H9 (cell line): ENCODE measurements at places on chromosomes 3 and 15.
A peak's percentile ranks its signal among the peaks of the same experiment; 100 is the strongest.

- no peak for DNase-seq
These were observed 214.2 kb downstream of the IL20RB start for GRCh38 chr3:137171834-137172603.

- no peak for DNase-seq
These were observed 150.5 kb downstream of the NTRK3 start for GRCh38 chr15:88106074-88106473.

- no peak for DNase-seq
These were observed 20.0 kb downstream of the MRPL46 start for GRCh38 chr15:88447206-88447605.

DNA sequence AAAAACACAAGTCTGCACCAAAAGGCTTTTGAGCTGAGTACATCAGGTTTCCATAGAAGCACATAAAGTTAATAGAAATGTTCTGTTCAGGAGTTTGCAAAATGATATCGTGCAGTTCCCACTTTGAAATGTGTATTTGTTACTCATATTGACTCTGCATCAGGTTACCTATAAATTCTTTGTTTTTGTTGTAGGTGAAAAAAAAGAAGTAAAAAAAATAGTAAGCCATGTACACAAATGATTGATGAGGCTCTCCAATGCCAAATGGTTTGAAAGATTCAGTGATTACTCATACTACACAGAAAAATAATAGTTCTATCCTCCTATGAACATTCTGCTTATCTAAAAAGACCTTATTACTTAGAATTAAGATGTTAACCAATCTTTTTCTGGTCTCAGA is 287.3 kb upstream of the MME start:
- DNase-seq: no peak

GRCh38 chr3:24513463-24513862 is 18.8 kb upstream of the THRB start:
- no peak for DNase-seq

DNA sequence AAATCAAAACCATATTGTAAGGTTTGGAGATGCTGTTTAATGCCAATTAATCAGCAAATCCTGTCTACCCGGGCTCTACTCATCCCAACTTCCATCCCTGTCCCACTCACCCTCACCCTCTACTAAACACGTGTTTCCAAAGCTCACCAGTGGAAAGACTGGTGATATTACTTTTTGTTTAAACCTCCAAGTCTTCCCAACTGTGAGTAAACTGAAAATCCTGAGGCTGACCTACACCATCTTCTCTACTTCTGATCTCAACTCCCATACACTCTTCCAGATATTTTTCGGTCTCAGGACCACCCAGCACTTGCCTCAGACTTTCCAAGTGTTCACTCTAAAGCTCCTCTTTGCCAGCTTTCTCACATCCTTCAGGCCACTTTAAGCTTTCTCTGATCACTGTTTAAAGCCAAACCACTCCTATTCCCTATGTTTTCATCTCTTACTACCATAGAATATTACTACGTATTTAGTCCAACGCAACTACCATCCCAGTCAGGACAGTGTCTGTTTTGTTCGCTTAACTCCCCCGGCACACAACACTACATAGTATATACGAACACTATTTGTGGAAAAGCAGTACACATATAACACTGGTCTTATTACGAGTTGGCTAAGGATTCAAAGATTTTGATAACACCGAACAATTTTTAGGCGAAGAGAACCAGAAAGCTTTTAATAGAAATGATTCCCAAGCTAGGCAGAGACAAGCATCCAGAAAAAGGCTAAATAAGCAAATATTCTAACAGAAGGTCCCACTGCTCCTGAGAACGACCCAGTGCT is 684 bp downstream of the RPL4 start:
- no peak for DNase-seq

DNA sequence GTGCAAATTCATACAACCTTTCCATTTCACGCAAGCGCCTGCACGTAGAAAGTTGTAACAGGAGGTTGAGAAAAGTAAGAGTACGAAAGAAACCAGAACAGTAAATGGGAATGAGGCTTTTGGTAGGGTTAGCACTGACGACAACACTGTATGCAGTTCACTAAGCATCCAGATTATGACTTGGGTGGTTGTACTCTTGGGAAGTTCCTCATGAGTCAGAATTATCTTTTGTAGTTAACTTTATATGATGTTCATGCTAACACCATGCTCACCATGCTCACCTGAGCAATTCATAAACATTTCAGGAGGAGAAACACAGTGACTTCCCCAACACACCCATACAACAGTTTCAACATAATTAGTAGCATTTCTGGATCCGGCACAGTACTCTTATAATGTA is 3.0 kb upstream of the LPP start:
- DNase-seq: no peak

DNA sequence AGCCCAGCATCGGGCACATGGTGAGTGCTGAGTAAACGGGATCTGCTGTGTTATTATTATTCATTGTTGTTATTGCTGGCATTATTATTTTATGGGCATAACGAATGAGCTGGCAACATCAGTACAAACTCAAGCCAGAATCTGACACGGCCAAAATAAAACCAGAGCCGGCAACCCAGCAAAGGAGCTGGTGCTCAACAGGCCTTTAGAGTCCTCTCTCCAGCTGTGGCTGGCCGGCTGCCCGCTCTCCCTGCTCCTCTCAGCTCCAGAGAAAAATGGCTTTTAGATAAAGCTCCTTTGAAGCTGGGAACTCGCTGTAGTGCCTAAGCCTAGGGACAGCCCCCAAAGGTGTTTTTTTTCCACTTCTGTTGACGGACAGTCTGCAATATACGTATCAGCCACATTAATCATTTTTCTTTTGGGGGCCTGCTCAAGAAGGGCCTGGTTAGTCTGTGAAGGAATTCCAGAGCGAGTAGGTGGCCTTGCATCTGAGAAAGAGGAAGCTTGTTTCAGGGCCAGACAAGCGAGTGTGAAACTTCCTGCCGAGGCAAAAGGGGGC is 193.9 kb upstream of the UBE2E1 start:
- no peak for DNase-seq

DNA sequence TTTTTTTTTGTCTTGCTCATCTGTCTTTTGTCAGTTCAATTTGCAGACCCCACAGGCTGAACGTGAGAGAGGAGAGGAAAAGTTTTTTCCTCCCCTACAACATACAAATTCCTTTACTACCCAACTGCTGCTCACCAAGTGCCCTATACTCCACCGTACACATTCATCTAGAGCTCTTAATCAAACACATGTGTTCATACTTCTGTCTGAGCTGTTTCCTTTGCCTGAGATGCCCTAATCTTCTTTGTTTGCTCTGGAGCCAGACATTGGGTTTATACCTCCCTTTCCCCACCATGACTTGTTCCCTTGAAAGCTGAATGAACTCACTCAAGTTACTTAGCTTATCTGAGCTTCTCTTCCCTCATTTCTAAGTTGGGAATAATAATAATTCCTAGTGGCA is 122.7 kb upstream of the RASGRP1 start:
- no peak for DNase-seq

DNA sequence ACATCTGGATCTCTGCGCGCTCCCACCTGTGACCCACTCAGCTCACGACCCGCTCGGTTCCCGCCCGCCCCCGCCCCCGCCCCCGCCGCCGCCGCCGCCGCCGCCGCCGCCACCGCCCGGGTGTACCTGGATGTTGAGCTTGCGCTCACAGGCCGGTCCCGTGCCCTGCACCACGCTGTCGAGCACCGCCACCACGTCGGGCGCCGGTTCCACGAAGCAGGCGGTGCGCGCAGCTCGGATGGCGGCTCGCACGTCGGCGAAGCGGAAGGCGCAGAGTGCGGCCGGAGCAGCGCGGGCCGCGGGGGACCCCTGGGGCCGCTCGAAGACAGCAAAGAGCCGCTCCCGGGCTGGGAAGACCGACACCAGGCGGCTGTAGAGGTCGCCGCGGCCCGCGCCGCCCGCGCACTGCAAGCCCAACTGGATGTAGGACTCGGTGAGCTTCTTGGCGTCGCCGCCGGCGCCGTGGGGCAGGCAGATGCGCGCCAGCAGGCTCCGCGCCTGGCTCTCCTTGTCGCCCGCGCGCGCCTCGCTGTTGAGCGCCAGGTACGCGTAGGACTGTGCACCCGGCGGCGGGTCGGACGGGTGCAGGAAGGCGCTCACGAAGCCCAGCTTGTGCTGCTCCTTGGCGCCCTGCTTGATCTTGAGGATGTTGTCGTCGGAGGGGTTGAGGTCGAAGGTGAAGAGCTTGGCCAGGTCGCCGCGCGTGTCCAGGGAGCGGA is 1.1 kb downstream of the PLXND1 start:
- peak; percentile 58 for DNase-seq

GRCh38 chr15:94411285-94411684 is 179.9 kb downstream of the MCTP2 start:
- DNase-seq: no peak

DNA sequence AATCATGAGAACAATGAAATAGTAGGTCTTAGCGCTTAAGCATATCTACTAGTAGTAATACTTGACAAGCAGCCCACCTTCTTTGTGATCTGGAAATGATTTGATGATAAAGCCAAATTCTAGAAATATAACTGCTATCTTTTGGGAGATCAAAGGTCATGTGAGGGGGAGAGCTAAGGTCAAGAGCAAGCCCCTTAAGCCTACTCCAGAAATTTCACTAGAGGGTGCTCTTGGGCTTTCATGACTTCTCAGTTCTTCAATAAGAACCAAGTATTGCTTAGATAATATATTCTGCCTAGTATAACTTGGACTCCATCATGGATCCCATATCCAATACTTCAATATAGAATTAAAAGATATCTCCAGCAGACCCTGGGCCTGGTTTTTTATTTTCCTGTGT is 319.6 kb downstream of the ZBTB20 start:
- DNase-seq: no peak

GRCh38 chr3:40780291-40780924 is 255.6 kb downstream of the ZNF621 start:
- DNase-seq: peak; percentile 42

DNA sequence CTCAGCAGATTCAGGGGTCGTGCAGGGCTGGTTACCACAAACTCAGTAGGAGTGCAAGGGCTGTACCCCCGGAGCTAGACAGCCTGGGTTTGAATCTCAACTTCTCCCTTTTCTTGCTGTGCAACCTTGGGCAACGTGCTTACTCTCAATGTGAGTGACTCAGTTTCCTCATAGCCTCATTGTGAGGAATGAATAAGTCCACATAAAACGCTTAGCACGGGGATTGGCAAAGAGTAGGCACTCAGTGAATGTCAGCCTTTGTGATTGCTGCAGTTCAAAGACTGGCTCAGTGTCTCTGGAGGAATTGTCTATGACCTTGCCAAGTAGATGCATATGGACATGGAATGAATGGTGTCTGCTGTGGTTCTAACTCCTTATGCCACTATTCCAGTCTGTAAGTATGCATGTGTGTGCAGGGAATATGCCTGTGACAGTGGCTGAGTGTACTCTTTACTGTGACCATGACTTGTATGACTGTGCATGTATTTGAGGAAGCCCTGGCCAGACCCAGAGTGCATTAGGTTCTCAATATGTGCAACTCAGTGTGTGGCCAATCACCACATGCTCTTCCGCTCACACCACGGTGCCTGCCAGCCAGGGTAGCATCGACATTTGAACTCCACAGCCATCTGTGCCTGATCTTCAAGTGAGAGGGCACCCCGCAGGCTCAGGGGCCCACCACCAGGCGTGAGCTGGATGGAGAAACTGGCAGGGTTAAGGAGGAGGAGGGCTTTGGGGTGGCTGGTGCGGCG is 900 bp upstream of the HYAL3 start:
- no peak for DNase-seq

DNA sequence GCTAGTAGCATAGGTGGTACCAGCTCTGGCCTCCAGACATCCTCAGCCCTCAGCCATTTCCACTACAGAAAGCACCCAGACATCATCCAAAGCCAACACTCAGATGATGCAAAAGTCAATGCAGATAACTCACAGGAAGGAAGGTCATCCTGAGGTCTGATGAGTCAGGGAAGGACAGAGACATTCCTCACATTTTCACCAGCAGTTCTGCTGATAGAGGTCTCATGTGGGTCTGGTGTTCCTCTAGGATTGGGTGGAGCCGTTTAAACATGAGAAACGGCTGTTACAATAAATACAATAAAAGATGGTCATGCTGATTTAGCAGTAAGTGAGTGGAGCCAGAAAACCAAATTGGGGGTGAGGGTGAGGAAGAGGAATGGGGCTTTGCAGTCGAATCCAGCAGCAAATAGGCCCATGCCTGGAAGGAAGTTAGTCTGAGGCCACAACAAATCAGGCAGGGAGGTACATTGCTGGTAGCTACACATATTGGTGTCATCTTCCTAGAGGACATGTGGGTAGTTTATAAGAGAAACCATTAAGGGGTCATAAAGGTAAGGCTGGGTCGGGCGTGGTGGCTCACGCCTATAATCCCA is 33.3 kb upstream of the FLNB start:
- no peak for DNase-seq

GRCh38 chr3:184050217-184050847 is 2.5 kb upstream of the HTR3C start:
- no peak for DNase-seq

GRCh38 chr3:99332718-99333117 is 305.7 kb upstream of the COL8A1 start:
- no peak for DNase-seq

- no peak for DNase-seq
These were observed 575 bp downstream of the LEO1 start for GRCh38 chr15:51971032-51971374.

DNA sequence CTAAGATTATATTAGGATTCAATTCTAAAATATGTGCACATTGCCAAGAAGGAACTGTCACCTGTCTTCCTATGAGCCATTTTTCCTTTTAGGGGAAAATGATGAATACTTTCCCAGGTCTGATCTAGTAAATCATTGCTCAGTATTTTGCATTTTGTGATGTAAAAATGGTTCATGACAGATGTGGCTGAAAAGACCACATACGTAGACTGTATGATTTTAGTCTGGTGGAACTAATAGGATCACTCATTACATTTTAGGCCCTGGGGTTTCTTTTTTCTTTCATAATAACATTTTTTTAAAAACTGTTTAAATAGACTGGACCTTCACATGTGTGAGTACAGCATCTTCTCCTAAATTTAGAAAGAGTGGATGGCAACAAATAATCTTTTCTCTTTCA is 201.7 kb upstream of the MLF1 start:
- DNase-seq: no peak

DNA sequence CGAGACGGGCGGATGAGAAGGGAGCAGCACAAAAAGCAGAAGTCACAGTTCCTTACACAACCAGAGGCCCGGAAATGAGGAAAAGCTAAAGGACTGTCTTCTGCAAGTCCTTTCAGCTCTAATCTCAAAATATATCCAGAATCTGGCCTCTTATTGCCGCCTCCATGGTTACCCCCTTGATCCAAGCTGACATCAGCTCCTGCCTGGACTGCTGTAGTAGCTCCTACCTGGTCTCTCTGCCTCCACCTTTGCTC is 324.0 kb upstream of the ROPN1 start:
- DNase-seq: no peak

DNA sequence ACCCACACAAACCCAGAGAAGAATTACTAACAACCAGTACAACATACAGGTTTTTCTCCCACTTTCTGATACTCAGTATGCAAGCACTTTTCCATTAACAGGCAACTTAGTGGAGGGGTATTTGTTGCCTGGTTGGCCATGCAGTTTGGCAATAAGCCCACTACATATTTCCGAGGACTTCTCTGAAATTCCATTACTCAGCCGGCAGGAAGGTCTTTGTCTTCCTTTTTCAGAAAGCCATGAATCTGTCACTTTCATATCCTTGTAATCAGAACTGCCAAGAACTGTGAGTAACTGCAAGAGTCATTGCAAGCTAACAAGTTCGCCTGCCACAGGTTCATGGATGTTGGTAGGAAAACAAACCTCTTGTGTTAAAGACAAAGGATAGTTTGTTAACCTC is 422.3 kb upstream of the ROBO1 start:
- DNase-seq: no peak

GRCh38 chr3:163878396-163878795 is 1199.9 kb downstream of the SI start:
- DNase-seq: no peak
